ENCODE measurements at places on chromosomes 3 and 15.

DNA sequence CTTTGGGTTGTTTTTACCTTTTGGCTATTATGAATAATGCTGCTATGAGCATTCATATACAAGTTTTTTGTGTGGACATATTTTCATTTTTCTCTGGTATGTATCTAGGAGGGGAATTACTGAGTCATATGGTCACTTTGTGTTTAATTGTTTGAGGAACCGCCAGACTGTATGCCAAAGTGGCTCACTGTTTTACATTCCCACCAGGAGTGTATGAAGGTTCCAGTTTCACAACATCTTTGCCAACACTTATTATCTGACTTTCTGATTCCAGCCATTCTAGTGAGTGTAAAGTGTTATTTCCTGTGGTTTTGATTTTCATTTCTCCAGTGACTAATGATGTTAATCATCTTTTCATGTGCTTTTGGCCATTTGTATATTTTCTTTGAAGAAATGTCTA lies 51.8 kb downstream of the CMTM7 start:
- peak; percentile 53 for DNase-seq

DNA sequence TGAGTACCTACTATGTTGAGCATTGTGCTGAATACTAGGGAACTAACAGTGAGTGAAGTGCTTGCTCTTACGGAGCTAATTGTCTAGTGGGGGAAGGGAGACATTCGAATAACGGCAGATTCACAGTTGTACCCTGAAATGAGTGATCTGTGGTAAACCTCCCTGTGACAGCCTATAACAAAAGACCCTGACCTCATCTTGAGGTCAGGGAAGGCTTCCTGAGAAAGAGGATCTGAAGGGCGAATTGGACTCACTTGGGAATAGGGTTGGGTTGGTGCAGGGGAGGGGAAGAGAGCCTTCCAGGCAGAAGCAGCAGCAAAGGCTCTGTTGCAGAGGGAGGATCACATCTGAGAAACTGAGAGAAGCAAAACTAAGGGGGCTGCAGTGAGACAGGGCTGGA lies 13.2 kb downstream of the HPS3 start:
- no peak for DNase-seq

DNA sequence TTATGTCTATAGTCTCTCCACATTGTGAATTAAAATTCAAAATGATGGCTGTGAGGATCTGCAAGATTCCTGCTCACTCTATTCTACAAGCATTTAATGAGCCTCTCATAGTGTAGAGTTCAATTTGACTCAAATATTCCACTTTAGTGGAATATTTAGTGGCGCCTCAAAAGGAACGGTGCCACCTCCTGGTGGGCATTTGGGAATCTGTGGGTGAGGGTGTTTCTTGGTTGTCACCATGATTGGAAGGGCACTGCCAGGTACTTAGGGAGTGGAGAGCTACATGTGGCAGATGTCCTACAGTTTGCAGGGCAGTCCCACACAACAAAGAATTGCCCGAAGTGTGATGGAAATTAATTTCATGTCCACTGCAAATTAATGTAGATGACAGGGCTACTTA lies 21.5 kb upstream of the KCNMB3 start:
- DNase-seq = no peak

DNA sequence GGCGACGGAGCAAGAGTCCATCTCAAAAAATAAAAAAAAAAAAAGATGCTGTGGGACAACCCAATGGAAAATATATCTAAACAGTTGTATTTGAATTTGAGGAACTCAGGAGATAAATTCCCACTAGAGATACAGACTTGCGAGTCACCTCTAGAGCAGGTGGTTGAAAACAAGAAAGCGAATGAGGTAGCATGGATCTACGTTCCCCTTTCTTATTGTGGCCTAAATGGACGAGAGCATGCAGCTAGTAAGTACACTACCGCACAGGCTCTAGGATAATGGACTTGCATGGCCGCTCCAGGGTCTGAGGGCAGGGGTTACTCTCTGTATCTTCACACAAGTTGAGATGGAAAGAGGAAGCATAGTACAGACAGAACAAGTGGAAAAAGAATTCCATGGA lies 63.5 kb upstream of the TGFBR2 start:
- DNase-seq = no peak

GRCh38 chr3:171944118-171945016 lies 95.0 kb upstream of the FNDC3B start:
- no peak for DNase-seq

- DNase-seq = no peak
Observed at GRCh38 chr3:22939349-22939748, 263.8 kb upstream of the UBE2E2 start.

- DNase-seq = no peak
Observed at GRCh38 chr15:90114451-90114901, 12.2 kb upstream of the IDH2 start.

- DNase-seq = no peak
Observed at GRCh38 chr3:54126551-54126950, 4.2 kb downstream of the CACNA2D3 start.

GRCh38 chr3:88824666-88825564 lies 282.5 kb upstream of the EPHA3 start:
- no peak for DNase-seq

DNA sequence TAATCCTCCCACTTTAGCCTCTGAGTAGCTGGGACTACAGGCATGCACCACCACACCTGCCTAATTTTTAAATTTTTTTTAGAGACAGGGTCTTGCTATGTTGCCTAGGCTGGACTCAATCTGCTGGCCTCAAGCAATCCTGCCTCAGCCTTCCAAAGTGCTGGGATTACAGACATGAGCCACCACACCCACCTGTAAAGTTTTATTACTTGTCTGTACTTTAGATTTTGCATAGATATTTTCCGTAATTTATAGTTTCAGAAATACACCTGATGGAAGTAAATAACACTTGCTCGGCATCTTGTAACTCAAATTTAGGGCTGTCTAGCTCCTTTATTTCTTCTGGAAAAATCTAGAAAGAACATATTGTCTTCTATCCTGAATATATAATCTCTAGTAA lies 5.8 kb downstream of the DZIP3 start:
- DNase-seq = no peak

DNA sequence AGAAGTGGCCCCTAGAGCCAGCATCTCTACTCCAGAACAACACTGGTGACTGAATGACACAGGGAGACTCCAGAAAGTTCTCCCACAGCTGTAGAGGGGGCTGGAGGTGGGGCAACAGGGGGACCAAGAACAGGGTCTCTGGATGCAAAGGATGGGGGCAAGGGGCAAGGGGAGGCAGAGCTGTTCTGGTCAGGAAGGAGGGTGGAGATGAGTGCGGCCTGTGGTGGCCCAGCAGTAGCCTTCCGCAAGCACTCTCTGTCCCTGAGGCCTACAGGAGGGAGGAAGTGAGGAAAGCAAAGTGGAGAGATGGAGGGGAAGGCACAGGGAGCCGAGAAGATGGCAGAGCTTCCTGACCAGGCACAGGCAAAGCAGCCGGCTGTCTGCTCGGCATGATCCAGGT lies 56.5 kb downstream of the HOMER2 start:
- DNase-seq = no peak

- DNase-seq = no peak
Observed at GRCh38 chr3:175617247-175617646, 758.1 kb downstream of the NAALADL2 start.

GRCh38 chr15:96064351-96064756 lies 266.1 kb upstream of the NR2F2 start:
- DNase-seq = no peak

DNA sequence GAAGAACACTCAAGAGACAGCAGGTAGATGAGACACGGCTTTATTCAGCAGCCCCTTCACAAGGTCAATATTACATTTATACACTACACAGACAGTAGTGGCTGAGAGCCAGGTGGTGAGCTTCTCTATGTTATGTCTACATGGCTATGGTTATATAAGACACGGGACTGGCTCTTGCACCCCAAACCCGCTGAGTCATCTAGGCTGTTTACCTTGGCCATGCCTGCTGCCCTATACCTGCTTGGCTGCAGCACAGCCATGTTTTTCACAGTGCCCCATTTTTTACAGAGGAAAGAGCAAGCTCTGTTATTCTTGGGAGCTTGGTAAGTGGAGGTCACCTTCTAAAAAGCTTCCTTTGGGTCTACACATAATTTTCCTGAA lies 231.6 kb downstream of the IGSF11 start:
- DNase-seq = no peak

GRCh38 chr3:149356044-149356592 lies 21.3 kb downstream of the TM4SF1 start:
- no peak for DNase-seq

GRCh38 chr3:179454887-179455286 lies 3.6 kb upstream of the GNB4 start:
- DNase-seq = peak; percentile 22

- no peak for DNase-seq
Observed at GRCh38 chr3:27556887-27557286, 72.7 kb upstream of the SLC4A7 start.

DNA sequence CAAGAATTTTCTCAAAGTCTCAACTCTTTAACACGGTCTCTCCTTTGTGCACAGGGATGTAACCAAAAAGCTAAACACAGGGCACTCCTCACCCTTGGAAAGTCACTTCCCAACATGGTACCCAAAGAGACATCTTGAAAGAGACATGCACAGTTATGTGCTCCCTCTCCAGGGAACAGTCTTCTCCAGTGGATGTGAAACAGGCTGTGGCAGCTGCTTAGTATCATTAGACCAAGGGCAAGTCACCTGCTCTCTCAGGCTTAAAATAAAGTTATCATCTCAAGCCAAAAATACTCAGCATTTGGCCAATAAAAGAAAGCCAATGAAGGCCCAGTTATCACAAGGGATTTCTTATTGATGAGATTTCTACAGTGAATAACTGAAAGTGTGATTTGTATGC lies 128.3 kb downstream of the WDR76 start:
- DNase-seq = no peak

GRCh38 chr3:12954891-12955650 lies 113.7 kb upstream of the RPL32 start:
- DNase-seq = no peak

DNA sequence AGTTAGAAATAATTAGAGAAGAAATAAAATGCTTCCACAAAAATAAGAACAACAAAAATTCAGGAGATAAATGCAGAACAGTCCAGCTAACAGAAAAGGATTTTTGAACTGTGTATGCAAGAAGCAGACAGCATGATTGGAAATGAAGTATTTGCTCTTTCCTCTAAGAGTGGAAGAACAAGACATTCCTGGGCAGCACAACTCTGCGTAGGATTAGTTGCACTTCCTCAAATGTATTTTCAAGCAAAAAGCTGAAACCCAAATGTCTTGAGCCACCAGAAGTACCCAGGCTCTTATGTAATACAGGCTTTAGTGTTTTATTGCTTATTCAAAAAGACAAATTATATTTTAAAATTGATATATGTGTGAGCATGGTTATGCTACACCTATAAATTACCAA lies 127.2 kb downstream of the ZBTB20 start:
- no peak for DNase-seq

GRCh38 chr3:187831125-187832051 lies 86.1 kb upstream of the BCL6 start:
- DNase-seq = no peak

DNA sequence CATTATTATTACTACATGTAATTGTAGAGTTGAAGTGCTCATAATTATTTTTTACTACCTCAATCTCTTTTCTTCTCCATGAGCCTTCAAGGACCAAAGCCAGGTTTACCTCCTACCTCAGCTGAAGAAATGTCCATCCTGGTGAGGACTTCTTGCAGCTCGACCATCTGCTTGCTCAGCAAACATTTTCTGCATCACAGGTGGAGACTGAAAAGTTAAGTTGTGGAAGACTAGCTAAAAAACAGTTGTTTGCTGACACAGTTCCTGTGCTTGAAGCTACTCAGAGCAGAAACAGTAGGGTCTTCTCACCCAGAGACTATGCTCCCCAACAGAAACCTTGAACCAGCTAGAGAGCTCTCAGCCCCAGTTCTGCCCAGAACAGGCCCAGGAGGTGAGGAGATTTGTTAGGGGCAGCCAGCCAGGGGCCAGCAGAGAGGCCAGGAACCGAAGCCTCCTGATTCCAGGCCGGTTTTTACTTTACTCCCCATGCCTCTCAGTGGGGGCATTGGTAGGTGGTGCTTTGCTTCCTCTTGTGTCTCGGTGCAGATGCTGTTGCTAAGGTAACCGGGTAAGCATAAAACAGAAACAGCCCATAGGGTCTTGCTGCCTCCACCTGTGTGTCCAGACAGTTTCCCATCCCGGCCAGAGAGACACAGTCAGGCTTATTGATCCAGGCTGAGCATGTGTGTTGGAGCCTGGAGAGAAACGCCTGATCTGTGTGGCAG lies 54.9 kb downstream of the CCNL1 start:
- DNase-seq = no peak

GRCh38 chr15:66142285-66142684 lies 111.3 kb downstream of the MEGF11 start:
- DNase-seq = no peak

- DNase-seq = no peak
Observed at GRCh38 chr15:89746386-89746780, 4.7 kb downstream of the MESP1 start.

All from brain microvascular endothelial cell (primary cell).